ENCODE measurements at places on chromosomes 2 and 18. TPM values are rescaled to one million over a fixed set of nuclear protein-coding genes. Genes with fewer than 3 reads are reported as not detected.
A peak's percentile ranks its signal among the peaks of the same experiment; 100 is the strongest.

GRCh38 chr2:223054193-223054781 lies 2.3 kb downstream of the KCNE4 start:
- DNase-seq: no peak

GRCh38 chr18:8895987-8896619 lies 190.7 kb downstream of the MTCL1 start:
- no peak for DNase-seq

DNA sequence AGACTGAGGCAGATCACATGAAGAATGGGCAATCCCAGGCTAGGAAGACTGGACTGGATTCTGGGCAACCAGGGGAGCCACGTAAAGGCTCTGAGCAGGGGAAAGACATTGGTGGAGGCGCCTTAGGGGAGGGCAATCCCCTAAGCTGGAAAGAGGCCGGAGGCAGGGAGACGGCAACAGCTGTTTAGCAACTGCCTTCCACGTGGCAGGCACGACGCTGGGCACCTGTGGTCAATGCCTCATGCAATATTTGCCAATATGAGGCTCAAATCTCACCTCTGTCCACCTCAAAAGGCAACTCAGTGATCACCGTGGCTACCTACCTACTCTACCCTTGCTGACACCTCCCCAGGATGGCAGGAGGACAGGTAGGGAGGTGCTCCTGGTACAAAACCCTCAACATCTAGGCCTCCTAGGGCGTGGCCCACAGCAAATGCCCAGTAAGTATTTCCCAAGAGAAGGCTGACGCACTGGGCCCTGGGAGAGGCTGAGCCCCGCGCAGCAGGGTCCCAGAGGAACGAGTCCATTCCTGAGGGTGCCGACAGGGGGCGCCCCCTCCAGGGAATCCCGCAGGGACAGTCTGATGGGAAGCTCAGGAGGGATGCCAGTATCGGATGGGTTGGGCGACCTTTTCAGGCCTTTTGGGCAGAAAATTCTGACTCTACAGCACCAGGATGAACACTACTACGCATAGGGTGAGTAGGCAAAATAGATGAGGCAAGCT lies 8.9 kb downstream of the BOLA3 start:
- no peak for DNase-seq

GRCh38 chr2:68839260-68839833 lies 31.9 kb downstream of the BMP10 start:
- no peak for DNase-seq

DNA sequence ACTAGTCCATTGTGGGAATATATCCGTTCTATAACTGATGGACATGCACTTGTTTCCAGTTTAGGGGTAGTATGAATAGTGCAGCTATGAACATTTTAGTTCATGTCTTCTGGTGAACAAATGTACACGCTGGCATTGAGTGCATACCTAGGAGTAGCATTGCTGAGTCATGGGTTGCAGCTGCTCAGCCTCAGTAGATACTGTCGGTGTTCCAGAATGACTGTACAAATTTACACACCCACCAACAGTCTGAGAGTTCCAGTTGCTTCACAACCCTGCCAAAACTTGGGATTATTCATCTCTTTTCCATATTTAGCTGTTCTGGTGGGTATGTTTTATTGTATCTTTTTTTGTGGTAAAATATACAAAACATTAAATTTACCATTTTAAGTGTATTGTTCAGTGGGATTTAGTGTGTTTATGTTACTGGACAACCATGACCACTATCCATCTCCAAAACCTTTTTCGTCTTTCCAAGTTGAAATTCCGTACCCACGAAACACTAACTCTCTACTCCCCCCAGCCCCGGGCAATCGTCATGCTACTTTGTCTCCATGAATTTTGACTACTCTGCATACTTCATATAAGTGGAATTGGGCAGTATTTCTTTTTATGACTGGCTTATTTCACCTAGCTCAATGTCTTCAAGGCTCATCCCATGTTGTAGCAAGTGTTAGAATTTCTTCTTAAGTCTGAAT lies 281.0 kb downstream of the PRKCE start:
- DNase-seq: no peak

DNA sequence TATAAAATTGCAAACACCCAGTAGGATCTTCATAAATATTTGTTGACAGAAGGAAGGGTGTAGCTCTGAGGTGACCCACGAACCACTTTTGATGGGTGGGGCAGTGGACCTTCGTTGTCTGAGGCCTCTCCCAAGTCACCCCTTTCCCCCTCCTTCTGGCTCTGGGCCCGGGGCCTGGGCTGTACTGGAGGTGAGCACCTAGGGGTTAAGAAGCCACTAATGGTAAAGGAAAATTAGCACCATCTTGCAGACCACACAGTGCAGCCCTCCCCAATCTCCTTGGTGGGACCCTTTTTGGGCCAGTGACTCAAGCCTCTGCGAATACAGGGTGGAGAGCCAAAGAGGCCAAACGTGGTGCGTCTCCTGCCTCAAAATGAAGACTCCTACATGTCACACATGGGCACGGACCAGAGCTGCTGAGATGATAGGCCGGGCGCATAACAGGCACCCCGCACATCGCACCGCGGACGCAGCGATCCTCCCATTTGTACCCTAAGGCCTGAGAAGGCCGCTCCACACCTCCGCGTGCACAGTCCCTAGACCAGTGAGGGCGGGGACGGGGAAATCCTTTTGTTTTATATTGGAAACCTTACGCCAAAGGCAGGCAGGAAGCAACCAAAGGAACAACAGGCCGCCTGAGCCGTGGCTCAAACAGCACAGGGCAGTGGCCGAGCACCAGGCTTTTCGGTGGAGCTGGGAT lies 31.9 kb upstream of the ATP6V1B1 start:
- DNase-seq: no peak

DNA sequence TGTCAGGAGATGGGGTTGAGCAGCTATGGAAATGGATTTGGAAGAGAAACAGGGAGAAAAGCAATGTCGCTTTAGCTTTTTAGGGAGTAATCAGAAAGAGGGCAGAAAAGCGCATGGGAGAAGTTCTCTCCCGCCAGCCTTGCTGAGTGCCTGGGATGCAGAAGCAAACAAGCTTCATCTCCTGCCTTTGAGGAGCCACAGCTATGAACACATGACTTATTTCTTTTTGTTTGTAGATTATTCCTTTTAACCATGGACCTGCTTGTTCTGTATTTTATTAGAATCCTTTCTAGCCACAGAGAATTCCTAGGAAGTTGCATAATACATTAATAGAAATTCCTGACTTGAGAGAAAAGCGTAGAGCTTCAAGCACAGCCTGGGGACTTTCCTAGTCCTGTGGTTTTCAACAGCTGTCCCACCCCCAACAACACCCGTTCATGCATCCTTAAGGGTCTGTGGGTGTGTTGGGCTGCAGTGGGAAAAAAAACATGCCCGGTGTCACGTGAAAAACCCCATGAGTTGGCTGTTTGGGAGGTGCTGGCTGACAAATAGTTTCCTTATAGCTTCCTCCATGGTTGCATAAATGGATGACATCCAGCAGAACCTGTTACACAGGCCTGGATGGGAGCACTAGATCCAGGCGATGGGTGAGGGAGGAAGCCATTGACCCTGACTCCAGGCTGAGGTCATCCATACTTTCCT lies 14.9 kb downstream of the SLC9A4 start:
- no peak for DNase-seq

DNA sequence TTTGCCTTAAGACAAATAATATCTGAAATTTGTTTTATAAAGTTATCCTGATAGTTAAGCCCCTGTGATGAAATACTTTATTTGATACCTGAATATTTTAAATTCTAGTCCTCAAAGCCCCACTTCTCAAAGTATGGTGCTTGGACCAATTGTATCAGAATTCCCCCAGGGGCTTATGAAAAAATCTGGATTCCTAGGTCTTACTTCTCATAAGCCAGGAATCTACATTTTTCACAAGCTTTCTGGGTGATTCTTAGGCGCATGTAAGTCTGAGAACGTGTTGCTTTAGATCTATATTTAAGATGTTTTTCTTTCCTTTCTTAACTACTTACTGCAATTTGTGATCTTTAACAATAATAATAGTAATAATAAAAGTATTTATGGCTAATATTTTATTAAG lies 53.1 kb downstream of the MYO1B start:
- DNase-seq: no peak

- DNase-seq: no peak
Observed at GRCh38 chr2:31430439-31431165, 16.1 kb upstream of the XDH start.

DNA sequence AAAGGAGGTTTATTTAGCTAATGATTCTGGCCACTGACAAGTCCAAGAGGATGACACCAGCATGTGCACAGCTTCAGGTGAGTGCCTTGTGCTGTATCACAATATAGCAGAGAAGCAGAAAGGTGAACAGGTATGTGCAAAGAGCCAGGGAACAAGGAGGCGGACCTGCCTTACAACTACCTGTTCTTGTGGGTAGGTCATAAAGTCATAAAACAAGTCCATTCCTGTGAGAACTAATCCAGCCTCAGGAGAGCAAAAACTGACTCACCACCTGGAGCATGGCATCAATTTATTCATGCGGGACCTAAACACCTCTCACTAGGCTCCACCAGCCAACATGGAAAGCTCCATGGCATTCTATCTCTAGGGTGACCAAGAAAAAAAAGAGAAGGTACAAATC lies 234.2 kb downstream of the ASXL3 start:
- DNase-seq: no peak

GRCh38 chr2:160695402-160696086 lies 201.9 kb upstream of the RBMS1 start:
- no peak for DNase-seq

- peak; percentile 76 for DNase-seq
Observed at GRCh38 chr2:96885432-96886347, 15.8 kb upstream of the SEMA4C start.

DNA sequence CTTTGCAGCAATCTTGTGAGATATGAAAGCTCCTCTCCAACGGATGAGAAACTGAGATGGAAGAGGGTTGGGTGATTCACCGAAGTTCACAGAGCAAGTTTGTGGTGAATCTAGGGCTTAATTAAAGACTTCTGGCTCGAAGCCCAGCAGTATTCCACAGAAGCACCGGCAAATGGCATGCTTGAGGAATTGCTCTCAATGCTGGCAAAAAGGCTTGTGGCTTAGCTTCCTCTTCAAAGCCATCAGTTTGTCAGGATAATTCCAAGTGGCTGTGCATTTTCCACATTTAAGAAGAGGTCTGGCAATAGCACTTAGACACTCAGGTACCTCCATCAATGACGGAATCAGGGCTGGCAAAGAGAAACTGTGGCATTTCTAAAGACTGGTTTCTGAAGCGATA lies 98.7 kb upstream of the SLC66A3 start:
- no peak for DNase-seq

DNA sequence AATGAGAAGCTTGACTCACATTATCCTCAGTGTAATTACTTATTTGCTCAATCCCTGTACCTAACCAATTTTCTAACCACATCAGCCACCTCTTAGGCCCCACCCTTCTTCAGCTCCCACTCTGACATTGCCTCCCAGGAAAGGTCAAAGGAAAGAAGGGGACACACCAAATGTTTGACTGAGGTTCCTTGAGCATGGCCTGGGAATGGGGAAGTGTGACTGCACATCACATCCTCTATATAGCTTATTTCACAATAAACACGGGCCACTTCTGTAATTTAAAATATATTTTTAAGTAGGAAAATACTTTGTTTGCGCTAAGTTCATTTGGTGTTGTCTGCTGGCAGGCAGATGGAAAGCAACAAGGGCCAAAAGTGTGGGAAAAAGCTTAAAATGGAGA lies 3.0 kb upstream of the FIGLA start:
- DNase-seq: no peak

DNA sequence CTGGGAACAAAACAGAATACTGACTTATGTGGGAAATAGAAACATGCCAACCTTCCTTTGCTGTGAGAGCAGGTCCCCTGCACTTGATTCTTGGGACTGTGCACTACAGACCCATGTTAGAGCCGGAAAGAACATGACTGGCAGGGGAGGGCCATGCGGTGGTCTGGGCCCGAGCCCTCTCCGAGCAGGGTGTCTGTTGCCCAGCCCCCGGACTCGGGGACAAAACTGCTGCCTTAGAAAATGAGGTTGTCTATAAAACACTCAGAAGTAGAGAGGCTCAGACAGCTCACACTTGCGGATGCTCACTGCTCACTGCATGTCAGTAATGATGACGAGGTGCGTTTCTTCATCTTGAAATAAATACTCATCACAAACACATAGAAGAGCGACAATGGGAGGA lies 270.7 kb upstream of the HDAC4 start:
- DNase-seq: no peak

DNA sequence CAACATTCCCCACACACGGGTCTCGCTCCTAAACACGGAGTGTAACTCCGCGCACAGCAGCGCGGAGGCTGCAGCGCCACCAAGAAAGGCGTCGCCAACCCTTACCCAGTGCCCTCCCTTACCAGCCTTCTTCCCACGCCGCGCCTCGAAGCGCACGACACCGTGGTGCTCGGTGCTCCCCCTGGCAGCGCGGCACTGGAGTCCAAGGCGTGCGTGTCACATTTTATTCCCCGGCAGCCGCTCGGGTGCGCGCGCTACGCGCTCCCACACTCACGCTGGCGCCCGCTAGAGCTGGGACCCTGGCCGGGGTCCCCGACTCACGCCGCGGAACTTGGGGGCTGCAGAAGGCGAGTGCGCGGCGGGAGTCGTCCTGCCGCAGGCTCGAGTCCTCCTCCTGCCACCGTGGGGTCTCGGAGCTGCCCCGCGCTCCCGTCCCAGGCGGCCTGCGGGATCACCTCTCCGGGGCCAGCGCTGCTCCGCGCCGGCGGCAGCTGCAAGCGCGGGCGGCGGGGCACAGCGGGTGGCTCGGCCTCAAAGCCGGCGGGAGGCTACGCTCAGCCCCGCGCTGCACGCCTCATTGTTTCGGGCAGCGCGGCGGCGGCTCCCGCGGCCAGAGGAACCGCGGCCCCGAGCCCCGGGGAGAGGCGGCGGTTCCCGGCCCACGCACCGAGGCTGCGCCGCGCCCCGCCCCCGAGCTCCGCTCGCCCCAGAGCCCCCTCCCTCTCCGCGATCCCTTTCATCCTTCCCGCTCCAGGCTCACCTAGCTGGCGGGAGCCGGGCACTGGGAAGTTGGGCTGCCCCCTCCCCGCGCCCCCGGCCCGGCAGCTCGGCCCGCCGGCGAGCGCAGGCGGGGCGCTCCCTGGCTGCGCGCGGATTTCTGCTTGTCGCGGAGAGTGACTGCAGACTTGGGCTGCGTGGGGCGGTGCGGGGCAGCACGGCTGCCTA lies at the start of gene ST6GAL2:
Gene ST6GAL2 (minus strand): TSS at position 197 of the 945 bp plus-strand sequence. CDS start 42,190 bp downstream, outside the sequence.
- no peak for DNase-seq

DNA sequence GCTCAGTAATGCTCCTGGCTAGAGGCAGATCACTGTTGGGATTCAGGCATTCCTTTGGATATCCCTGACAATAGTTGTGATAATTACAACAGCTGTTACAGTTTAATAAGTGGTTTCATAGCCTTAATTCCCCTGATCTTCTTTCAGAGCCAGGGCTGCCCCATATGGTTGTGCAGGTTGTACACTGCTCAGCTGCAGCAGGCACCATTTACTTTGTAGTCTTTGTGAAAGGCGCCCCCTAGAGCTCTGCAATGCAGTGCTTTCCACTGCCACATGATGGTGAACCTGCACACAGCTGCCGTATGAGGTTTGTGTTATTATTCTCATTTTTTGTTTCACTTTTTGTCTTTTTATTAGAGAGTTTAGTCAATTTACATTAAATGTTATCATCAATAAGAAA lies 239.1 kb downstream of the KCNS3 start:
- DNase-seq: no peak

- peak; percentile 89 for DNase-seq
Observed at GRCh38 chr2:127086990-127087790, 19.8 kb downstream of the BIN1 start.

GRCh38 chr2:172262486-172262885 lies 159.8 kb upstream of the DLX2 start:
- DNase-seq: no peak

Gene NOSTRIN
- total RNA-seq: 14.9 TPM

Gene FAP
- total RNA-seq: 1.0 TPM

Gene TRIM43B
- total RNA-seq: not detected

Gene ASB18
- not detected for total RNA-seq

Gene SEPTIN10
- 95.3 TPM for total RNA-seq

Gene SNRNP27
- 35.6 TPM for total RNA-seq

Gene MAPK4
- 0.23 TPM for total RNA-seq

Gene RAPGEF4
- total RNA-seq: 4.3 TPM

Gene CCDC150
- total RNA-seq: 1.3 TPM

Measured in spleen (tissue), 13 donors.